Activated CD4-positive, alpha-beta T cell treated with anti-CD3 and anti-CD28 coated beads, Interleukin-2, amount 10 ng/mL, durations not matched to agents 7 days and 5 days (primary cell): ENCODE measurements at places on chromosomes 16 and 17. TPM values are rescaled to one million over a fixed set of nuclear protein-coding genes. Genes with fewer than 3 reads are reported as not detected.

COG1 gene
- 29.2 TPM for total RNA-seq

GRB7 gene
- total RNA-seq = 0.81 TPM

DNA sequence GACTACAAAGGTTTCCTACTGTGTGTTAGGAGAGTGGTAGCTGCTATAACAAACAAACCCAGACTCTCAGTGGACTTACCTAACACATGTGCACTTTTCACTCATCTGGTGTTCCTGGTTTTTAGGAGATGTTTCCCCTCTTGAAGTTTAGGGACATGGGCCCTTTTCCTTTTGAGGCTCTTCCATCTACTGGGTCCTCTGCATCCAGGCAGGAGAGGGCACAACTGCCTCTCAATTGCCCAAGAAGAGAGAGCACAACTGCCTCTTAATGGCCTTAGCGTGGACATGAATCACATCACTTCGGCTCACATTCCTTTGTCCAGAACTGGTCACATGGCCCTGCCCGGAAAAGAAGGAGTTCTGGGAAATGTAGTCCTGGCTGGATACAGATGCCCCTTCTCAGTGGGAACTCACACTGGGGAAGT lies 9.8 kb upstream of the TNRC6C start:
- peaks cover 5% of the 10 kb centered on the region for H3K4me1 ChIP-seq
- H3K36me3 ChIP-seq = no peaks in the 10 kb centered on the region
- no peak overlapping the region for H3K27ac ChIP-seq
- no peak overlapping the region for H3K4me3 ChIP-seq
- DNase-seq = no peak

- no peak overlapping the region for H3K4me3 ChIP-seq
- H3K27ac ChIP-seq = no peak overlapping the region
- H3K36me3 ChIP-seq = peaks cover 41% of the 10 kb centered on the region
- H3K4me1 ChIP-seq = peaks cover 3% of the 10 kb centered on the region
- peak; percentile 19 for DNase-seq
- no peaks in the 10 kb centered on the region for H3K27me3 ChIP-seq
These were observed 11.5 kb downstream of the FLII start for GRCh38 chr17:18246880-18247612.

- no peak overlapping the region for H3K4me3 ChIP-seq
- H3K4me1 ChIP-seq = peaks cover 5% of the 10 kb centered on the region
- H3K27ac ChIP-seq = no peak overlapping the region
- DNase-seq = no peak
- H3K27me3 ChIP-seq = peaks cover 10% of the 10 kb centered on the region
- no peaks in the 10 kb centered on the region for H3K36me3 ChIP-seq
These were observed 26.7 kb downstream of the CDK5RAP3 start for GRCh38 chr17:47997586-47997985.

DNA sequence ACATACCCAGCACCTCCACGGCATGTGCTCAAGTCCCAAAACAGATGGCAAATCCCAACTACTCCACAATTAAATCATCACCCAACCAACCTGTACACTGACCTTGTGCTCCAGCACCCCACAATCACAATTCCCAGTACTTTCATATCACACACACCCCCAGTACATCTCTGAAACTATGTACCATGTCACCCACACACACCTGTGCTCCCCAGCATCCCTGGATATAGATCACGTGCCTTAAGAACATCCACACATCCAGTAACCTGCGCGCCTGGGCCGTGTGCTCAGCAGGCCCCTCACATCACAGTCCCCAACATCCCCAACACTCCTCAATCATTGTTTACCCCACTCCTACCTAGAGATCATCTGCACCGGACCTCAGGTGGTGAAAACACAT lies 2.1 kb downstream of the NLGN2 start:
- H3K4me1 ChIP-seq = peaks cover 15% of the 10 kb centered on the region
- DNase-seq = no peak
- no peaks in the 10 kb centered on the region for H3K36me3 ChIP-seq

- no peaks in the 10 kb centered on the region for H3K4me1 ChIP-seq
- H3K27ac ChIP-seq = no peak overlapping the region
- H3K36me3 ChIP-seq = no peaks in the 10 kb centered on the region
- peaks cover 11% of the 10 kb centered on the region for H3K27me3 ChIP-seq
- no peak overlapping the region for H3K4me3 ChIP-seq
These were observed 13.4 kb upstream of the TAC4 start for GRCh38 chr17:49861150-49861884.

- peak; percentile 1 for DNase-seq
- no peaks in the 10 kb centered on the region for H3K27me3 ChIP-seq
- no peak overlapping the region for H3K27ac ChIP-seq
These were observed 78.0 kb upstream of the DOC2B start for GRCh38 chr17:259341-259976.

DNA sequence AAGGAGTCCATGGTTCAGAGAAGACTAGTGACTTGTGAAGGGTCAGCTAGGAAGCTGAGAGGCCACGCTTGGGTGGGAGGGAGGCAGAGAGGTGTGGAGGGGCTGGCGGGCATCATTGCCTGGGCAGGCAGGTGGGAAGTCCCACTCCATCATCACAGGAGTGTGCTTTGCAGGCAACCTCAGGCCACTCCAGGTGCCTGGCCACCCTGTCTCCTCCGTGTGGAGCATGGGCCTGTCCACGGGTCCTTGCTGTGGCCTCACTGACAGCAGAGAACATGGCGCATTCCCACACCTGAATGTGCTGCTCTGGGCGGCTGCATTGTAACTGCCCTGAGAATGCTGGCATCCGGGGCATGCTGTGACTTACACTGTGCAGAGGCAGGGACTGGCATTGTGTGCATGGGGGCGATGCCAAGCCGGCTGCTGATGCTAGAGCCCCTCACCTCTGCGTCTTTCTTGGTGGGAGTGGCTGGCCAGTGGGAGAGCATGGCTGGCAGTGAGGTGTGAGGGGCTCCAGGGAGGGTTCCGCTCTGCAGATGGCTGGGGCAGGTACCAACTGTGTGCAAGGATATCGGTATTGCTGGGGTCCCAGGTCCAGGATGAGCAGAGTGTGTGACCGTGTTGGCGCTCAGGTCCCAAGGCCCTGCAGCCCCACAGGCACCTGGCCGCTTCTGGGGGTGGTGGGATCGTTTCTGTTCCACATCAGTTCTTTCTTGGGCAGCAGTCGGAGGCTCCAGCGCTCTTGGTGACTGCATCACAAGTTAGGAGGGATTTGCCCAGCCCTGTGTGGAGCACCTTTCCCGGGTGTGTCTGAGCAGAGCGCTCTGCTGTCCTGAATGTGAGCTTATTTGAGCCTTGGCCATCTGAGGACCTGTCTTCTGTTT lies 94.8 kb downstream of the NPIPB11 start:
- no peak overlapping the region for H3K4me3 ChIP-seq
- no peaks in the 10 kb centered on the region for H3K36me3 ChIP-seq
- H3K27me3 ChIP-seq = no peaks in the 10 kb centered on the region
- no peak overlapping the region for H3K27ac ChIP-seq
- DNase-seq = no peak
- no peaks in the 10 kb centered on the region for H3K4me1 ChIP-seq

GRCh38 chr16:78485188-78485916 lies 385.9 kb downstream of the WWOX start:
- no peak overlapping the region for H3K27ac ChIP-seq
- H3K27me3 ChIP-seq = no peaks in the 10 kb centered on the region
- DNase-seq = no peak
- H3K4me3 ChIP-seq = no peak overlapping the region
- no peaks in the 10 kb centered on the region for H3K4me1 ChIP-seq

- H3K27ac ChIP-seq = peak overlapping the region; percentile 41
- peaks cover 18% of the 10 kb centered on the region for H3K36me3 ChIP-seq
- H3K27me3 ChIP-seq = no peaks in the 10 kb centered on the region
- no peak for DNase-seq
- no peak overlapping the region for H3K4me3 ChIP-seq
These were observed 6.8 kb downstream of the PIEZO1 start for GRCh38 chr16:88778271-88778525.

DNA sequence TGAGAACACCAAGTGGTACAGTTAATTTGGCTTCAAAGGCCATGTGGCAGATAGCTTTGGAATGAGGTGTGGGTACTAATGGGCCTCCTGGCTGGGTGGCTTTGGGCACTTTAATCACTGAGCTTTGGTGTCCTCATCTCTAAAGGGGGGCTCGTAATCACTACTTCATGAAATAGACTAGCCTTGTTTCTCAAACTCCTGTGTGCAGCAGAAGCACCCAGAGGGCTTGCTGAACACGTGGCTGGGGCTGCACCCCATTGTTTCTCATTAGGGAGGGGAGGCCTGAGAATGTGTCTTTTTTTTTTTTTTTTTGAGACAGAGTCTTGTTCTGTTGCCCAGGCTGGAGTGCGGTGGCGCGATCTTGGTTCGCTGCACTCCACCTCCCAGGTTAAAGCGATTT lies 5.8 kb downstream of the EPN2 start:
- peaks cover 24% of the 10 kb centered on the region for H3K27me3 ChIP-seq
- no peak overlapping the region for H3K4me3 ChIP-seq
- DNase-seq = no peak
- H3K27ac ChIP-seq = no peak overlapping the region
- H3K36me3 ChIP-seq = no peaks in the 10 kb centered on the region
- peaks cover 4% of the 10 kb centered on the region for H3K4me1 ChIP-seq

DNA sequence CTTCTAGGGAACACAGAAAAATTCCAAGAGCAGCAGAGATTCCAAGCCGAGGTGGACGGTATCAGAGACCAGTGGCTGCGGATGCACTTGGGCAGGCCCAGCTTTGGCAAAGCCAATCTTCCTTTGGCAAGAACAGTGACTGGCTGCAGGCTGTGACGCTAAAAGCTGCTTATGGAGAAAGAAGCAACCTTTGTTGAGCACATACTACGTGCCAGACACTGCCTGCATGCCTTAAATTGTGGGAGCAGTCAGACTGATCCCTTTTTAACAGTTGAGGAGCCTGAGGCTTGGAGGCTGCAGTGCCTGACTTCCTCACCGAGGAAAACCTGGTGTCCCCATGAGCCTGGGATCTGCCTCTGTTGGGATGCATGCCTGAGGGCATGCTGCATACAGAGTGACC lies 69.0 kb upstream of the AMZ2 start:
- no peak overlapping the region for H3K4me3 ChIP-seq
- DNase-seq = no peak
- H3K27ac ChIP-seq = no peak overlapping the region
- peaks cover 42% of the 10 kb centered on the region for H3K4me1 ChIP-seq
- no peaks in the 10 kb centered on the region for H3K27me3 ChIP-seq
- peaks cover 2% of the 10 kb centered on the region for H3K36me3 ChIP-seq

- no peak overlapping the region for H3K4me3 ChIP-seq
- H3K4me1 ChIP-seq = peaks cover 8% of the 10 kb centered on the region
- no peaks in the 10 kb centered on the region for H3K27me3 ChIP-seq
- H3K36me3 ChIP-seq = peaks cover 13% of the 10 kb centered on the region
- no peak overlapping the region for H3K27ac ChIP-seq
These were observed 12.3 kb downstream of the XYLT2 start for GRCh38 chr17:50358177-50358576.

GUCY2D gene
- not detected for total RNA-seq

- no peaks in the 10 kb centered on the region for H3K27me3 ChIP-seq
- peaks cover 20% of the 10 kb centered on the region for H3K4me1 ChIP-seq
- no peak for DNase-seq
- H3K4me3 ChIP-seq = no peak overlapping the region
- H3K36me3 ChIP-seq = no peaks in the 10 kb centered on the region
These were observed 42.4 kb downstream of the C16orf95 start for GRCh38 chr16:87274794-87275193.

DNA sequence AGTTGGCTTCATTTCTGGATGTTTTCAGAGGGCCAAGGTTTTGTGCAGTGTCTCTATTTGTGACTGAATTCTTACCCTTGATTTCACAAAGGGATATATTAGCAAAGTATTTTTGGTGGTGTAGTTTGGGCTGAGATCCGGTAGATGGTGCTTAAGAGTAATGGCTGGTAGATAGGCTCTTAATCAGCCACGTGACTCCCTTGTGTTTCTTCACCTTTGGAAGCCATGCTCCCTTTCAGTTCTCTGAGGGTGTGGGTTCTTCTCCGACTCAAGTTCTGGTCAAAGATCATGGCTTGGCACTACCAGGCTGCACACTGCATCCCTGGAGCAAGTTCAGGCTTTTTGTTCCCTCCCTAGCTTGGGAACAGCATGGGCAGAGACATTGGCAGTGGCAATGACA lies 887.3 kb downstream of the CDH8 start:
- DNase-seq = no peak
- H3K27ac ChIP-seq = no peak overlapping the region
- H3K36me3 ChIP-seq = no peaks in the 10 kb centered on the region

IRF8 gene
- total RNA-seq = 14.7 TPM

KSR1 gene
- total RNA-seq = 45.7 TPM

DNA sequence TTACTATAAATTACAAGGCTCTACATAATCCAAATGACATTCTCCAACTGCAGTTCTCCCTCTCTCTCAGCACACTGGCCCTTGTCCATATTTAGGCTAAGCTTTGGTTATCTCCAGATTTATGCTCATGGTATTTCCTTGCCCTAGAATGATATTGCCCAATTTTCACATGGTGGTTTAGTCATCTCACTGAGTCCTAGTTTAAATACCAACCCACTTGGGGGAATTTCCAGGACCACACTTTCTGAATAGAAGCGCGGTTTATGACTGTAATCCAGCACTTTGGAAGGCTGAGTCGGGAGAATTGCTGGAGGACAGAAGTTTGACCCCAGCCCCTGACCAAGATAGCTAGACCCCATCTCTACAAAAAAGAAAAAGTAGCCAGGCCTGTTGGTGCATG lies 280.1 kb upstream of the MON1B start:
- no peak overlapping the region for H3K4me3 ChIP-seq
- no peaks in the 10 kb centered on the region for H3K36me3 ChIP-seq
- no peak overlapping the region for H3K27ac ChIP-seq

GRCh38 chr17:10127819-10128425 lies 70.5 kb downstream of the GAS7 start:
- H3K27ac ChIP-seq = no peak overlapping the region
- no peak overlapping the region for H3K4me3 ChIP-seq
- DNase-seq = no peak
- H3K4me1 ChIP-seq = peaks cover 21% of the 10 kb centered on the region
- peaks cover 1% of the 10 kb centered on the region for H3K27me3 ChIP-seq

DNA sequence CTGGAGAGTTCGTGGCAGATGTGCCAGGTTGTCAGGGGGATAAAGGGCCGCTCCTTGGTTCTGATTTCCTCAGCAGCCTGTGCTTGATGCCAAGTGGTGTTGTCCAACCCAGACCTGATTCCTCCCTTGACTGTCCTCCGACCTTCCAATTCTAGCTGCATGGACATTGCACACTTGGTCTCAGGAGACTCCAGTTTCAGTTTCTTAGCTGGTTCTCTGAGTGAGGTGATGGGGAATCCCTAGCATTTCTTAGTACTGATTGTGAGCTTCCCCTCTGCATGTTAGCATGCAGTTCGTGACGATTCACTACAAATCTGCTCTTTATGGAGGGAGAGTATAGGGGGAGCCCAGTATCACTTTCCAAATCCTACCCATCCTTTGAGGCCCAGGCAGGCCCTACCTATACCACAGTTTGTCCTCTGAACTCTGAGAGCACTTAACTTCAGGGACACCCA lies 12.4 kb upstream of the CCR7 start:
- H3K27ac ChIP-seq = peak overlapping the region; percentile 76
- DNase-seq = peak; percentile 52
- no peaks in the 10 kb centered on the region for H3K27me3 ChIP-seq
- H3K4me3 ChIP-seq = peak overlapping the region; percentile 29
- H3K36me3 ChIP-seq = peaks cover 48% of the 10 kb centered on the region
- peaks cover 71% of the 10 kb centered on the region for H3K4me1 ChIP-seq

SGSH gene
- total RNA-seq = 31.5 TPM
